Kidney (tissue), 22 donors: ENCODE measurements at places on chromosomes 16 and 17.

DNA sequence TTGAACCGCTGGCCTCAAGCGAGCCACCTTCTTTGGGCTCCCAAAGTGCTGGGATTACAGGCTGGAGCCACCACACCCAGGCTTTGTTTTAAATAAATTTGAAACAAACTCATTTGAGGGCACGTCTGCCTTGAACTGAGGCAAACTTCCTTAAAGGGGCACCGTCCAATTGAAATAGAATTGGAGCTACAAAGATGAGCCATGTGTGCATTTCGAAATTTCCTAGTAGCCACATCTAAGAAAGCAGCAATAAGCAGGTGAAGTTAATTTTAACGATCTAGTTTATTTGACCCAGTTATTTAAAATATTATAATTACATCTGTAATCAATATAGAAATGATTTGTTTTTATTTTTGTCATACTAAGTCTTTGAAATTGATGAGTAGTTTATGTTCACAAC is 755 bp upstream of the C16orf89 start:
- H3K4me3 ChIP-seq, result no peak overlapping the region
- DNase-seq, result no peak
- no peaks in the 10 kb centered on the region for H3K36me3 ChIP-seq
- no peaks in the 10 kb centered on the region for H3K27me3 ChIP-seq
- peaks cover 6% of the 10 kb centered on the region for H3K4me1 ChIP-seq
- H3K27ac ChIP-seq, result no peak overlapping the region

GRCh38 chr17:9805769-9806168 is 14.4 kb upstream of the DHRS7C start:
- no peaks in the 10 kb centered on the region for H3K27me3 ChIP-seq
- no peak overlapping the region for H3K4me3 ChIP-seq
- DNase-seq, result peak; percentile 5
- no peak overlapping the region for H3K27ac ChIP-seq
- no peaks in the 10 kb centered on the region for H3K36me3 ChIP-seq
- H3K4me1 ChIP-seq, result no peaks in the 10 kb centered on the region

GRCh38 chr17:16495561-16495960 is 3.6 kb upstream of the LRRC75A start:
- H3K27me3 ChIP-seq, result no peaks in the 10 kb centered on the region
- H3K4me1 ChIP-seq, result no peaks in the 10 kb centered on the region
- H3K27ac ChIP-seq, result no peak overlapping the region
- DNase-seq, result no peak
- H3K4me3 ChIP-seq, result no peak overlapping the region

DNA sequence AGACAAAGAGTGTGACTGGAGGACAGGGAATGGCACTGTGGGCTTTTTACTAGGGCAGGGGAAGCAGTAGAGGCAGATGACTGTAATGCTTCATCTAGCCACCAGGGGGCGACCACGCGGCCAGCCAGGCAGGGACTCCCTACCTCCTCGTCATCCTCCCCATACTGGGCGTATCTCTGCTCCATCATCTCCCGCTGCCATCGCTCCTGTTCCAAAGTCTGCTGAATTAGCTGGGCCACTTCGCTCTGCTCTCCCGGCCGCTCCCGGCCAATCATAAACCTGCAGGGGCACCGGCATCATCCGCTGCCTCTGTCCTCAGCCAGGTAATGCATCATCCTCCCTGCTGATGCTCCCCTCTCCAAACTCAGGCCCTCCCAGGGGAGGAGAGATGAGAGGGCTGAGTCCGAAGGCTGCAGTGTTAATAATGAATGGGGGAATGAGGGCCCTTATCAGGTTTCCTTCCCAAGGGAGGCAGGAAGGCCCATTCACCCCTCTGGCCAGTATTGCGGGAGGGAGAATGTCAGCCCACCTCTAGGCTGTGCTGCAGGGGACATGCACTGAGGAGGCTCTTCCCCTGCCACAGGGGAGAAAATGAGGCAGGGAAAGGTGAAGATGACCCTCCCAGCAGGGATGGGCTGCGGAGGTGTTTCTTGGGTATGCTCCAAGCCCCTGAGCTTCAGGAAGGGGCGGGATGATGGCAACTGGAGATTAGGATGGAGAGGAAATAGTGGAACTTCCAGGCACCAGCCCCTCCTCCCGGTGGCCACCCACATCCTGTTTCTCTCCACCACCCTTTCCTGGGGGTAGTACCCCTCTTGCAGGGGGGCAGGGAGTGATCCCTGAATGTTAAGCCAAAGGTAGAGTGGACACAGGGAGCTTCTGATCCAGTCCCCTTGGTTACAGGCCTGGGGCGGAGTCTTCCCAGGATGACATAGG is 10.3 kb upstream of the SAMD14 start:
- H3K27ac ChIP-seq, result peak overlapping the region; percentile 76
- H3K4me3 ChIP-seq, result no peak overlapping the region
- H3K36me3 ChIP-seq, result peaks cover 37% of the 10 kb centered on the region
- peaks cover 11% of the 10 kb centered on the region for H3K4me1 ChIP-seq

- no peak for DNase-seq
- no peaks in the 10 kb centered on the region for H3K4me1 ChIP-seq
- H3K4me3 ChIP-seq, result no peak overlapping the region
- no peaks in the 10 kb centered on the region for H3K36me3 ChIP-seq
- no peaks in the 10 kb centered on the region for H3K27me3 ChIP-seq
Measured at GRCh38 chr17:312476-313148, 40.0 kb downstream of the RPH3AL start.

GRCh38 chr17:2455956-2456355 is 55.1 kb upstream of the MNT start:
- no peak overlapping the region for H3K27ac ChIP-seq
- no peak for DNase-seq
- no peak overlapping the region for H3K4me3 ChIP-seq
- no peaks in the 10 kb centered on the region for H3K4me1 ChIP-seq
- H3K36me3 ChIP-seq, result no peaks in the 10 kb centered on the region

GRCh38 chr16:55506708-55507107 is 2.2 kb upstream of the LPCAT2 start:
- H3K4me1 ChIP-seq, result peaks cover 24% of the 10 kb centered on the region
- H3K36me3 ChIP-seq, result no peaks in the 10 kb centered on the region
- no peak overlapping the region for H3K27ac ChIP-seq
- H3K27me3 ChIP-seq, result no peaks in the 10 kb centered on the region

GRCh38 chr16:85210423-85211169 is 98.3 kb upstream of the CIBAR2 start:
- H3K27ac ChIP-seq, result no peak overlapping the region
- H3K36me3 ChIP-seq, result no peaks in the 10 kb centered on the region
- no peak for DNase-seq
- H3K27me3 ChIP-seq, result no peaks in the 10 kb centered on the region
- H3K4me3 ChIP-seq, result no peak overlapping the region
- H3K4me1 ChIP-seq, result peaks cover 20% of the 10 kb centered on the region

- H3K4me1 ChIP-seq, result no peaks in the 10 kb centered on the region
- H3K27ac ChIP-seq, result no peak overlapping the region
- no peak overlapping the region for H3K4me3 ChIP-seq
- H3K36me3 ChIP-seq, result no peaks in the 10 kb centered on the region
- DNase-seq, result no peak
- H3K27me3 ChIP-seq, result no peaks in the 10 kb centered on the region
Measured at GRCh38 chr17:58576679-58577367, 62.4 kb upstream of the MTMR4 start.

GRCh38 chr17:4074831-4075495 is 67.9 kb downstream of the ZZEF1 start:
- DNase-seq, result peak; percentile 33
- no peak overlapping the region for H3K27ac ChIP-seq
- H3K36me3 ChIP-seq, result peaks cover 62% of the 10 kb centered on the region
- H3K27me3 ChIP-seq, result no peaks in the 10 kb centered on the region

DNA sequence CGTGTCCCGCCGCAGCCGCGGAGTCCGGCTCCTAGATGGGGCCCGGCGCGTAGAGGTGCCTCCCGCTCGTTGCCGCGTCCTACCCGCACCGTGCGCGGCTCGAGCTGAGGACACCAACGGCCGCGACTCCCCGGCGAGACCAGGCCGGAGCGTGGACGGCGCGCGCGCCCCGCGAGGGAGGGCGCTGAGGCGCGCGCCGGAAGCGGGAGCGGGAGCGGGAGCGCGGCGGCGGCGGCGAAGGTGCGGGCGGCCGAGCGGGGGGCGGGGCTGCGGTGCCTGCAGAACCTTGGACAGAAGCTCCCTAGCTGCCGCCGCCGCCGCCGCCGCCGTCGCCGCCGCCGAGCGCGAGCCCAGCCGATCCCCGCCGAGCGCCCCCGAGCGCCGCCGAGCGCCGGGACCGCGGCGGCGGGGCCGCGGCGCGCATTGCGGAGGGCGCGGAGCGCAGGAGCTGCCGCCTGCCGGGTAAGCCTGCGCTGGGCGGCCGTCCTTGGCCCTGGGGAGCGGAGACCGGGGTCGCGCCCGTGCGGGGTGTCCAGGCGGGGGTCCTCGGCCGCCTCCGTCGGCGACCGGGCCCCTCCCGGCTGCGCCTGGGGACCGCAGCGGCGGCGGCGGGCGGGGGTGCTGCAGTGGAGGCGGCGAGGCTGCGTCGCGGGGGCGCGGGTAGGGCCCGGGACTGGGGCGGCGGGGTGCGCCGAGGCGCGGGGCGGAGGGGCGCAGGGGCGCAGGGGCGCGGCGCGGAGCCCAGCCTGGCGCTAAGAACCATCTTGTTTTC is at the start of gene CDK5R1:
Gene CDK5R1, plus strand, starts transcription at position 293 of the 772 bp plus-strand sequence. CDS start 628 bp downstream, outside the sequence.
- peak; percentile 85 for DNase-seq
- peak within 1 kb of the TSS; percentile 56 for H3K4me3 ChIP-seq
- H3K36me3 ChIP-seq, result no peaks in the 10 kb centered on the region
- peaks cover 4% of the 10 kb centered on the region for H3K4me1 ChIP-seq
- peak within 1 kb of the TSS; percentile 32 for H3K27ac ChIP-seq
- H3K27me3 ChIP-seq, result no peaks in the 10 kb centered on the region

GRCh38 chr16:2952679-2953078 is 11.4 kb upstream of the KREMEN2 start:
- H3K36me3 ChIP-seq, result peaks cover 3% of the 10 kb centered on the region
- H3K27ac ChIP-seq, result no peak overlapping the region
- H3K27me3 ChIP-seq, result no peaks in the 10 kb centered on the region
- DNase-seq, result no peak
- H3K4me3 ChIP-seq, result no peak overlapping the region

- no peaks in the 10 kb centered on the region for H3K4me1 ChIP-seq
- no peaks in the 10 kb centered on the region for H3K36me3 ChIP-seq
Measured at GRCh38 chr17:46020023-46020761, 21.1 kb downstream of the STH start.

DNA sequence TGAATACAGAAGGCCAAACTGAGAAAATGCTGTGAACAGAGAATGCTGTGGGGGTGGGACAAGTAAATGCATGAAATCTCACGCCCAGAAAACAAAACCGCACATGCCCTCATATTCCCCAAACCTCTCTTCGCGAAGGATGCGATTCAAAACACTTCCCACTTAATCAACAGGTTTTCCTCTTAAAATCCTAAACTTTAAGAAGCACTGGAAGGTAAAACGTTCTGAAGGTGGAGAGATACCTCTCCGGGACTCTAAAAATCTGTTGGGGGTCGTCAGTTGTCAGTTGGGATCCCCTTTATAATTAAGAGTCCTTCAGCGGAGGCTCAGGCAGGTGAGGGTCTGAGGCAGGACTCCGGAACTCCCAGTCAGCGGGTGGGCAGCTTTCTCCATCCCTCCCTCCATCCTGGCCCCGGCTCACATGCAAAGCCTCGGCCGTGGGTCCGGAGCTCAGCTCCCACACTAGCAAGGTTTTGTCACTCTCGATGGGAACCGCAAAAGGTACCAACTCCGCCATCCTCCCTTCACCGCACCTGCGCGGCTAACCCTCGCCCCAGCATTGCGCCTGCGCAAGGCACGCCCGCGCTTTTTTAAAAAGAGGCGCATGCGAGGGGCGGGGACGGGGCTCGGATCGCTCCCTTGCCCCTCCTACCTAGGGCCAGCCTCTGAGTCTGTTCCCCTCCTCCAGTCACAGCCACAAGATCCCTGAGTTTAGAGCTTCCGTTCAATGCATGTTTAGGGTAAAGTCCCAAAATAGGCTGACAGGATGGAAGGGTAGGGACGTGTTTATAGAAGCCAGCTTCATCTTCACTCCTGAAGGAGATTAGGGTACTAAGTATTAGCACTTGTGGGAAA is at the start of gene RDM1:
Gene RDM1, minus strand, starts transcription at position 563 of the 855 bp plus-strand sequence. Its CDS starts 46 bp downstream, at position 517.
- H3K4me1 ChIP-seq, result peaks cover 2% of the 10 kb centered on the region
- H3K36me3 ChIP-seq, result no peaks in the 10 kb centered on the region
- H3K4me3 ChIP-seq, result peak within 1 kb of the TSS; percentile 53
- DNase-seq, result peak; percentile 81

- H3K27ac ChIP-seq, result no peak overlapping the region
- no peaks in the 10 kb centered on the region for H3K27me3 ChIP-seq
- no peaks in the 10 kb centered on the region for H3K36me3 ChIP-seq
- no peaks in the 10 kb centered on the region for H3K4me1 ChIP-seq
- no peak for DNase-seq
Measured at GRCh38 chr16:49884033-49885015, 28.4 kb upstream of the ZNF423 start.

GRCh38 chr16:14529010-14529669 is 100.9 kb downstream of the PARN start:
- no peaks in the 10 kb centered on the region for H3K27me3 ChIP-seq
- no peak overlapping the region for H3K27ac ChIP-seq

DNA sequence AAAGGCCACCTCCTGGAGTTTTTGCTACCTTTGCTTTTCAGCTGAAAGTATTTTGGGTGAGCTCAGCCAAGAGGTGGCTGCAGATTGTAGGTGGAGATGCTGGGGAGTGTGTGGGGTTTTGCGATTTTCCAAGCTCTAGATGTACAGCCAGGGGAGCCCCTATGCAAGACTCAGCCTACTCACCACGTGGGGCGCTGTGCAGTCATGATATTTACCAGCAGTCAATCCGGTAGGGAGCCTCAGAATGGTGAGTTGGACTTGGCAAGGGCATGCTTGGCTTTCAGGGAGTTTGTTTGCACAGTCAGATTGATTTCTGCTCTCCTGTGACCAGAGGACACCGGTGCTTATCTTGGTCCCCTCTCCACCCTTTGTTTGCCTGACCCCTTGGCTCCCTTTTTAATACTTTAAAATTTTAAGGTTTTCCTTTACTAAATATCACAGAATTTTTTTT is 175.3 kb downstream of the UTP18 start:
- DNase-seq, result peak; percentile 68
- H3K27me3 ChIP-seq, result no peaks in the 10 kb centered on the region
- H3K27ac ChIP-seq, result no peak overlapping the region
- H3K4me3 ChIP-seq, result no peak overlapping the region

- no peak for DNase-seq
- no peaks in the 10 kb centered on the region for H3K27me3 ChIP-seq
- no peaks in the 10 kb centered on the region for H3K36me3 ChIP-seq
- H3K27ac ChIP-seq, result no peak overlapping the region
- H3K4me1 ChIP-seq, result no peaks in the 10 kb centered on the region
Measured at GRCh38 chr17:30210366-30210765, 25.1 kb downstream of the SLC6A4 start.
